NCI-H774 (cell line): ENCODE measurements at places on chromosomes 2 and 18.

DNA sequence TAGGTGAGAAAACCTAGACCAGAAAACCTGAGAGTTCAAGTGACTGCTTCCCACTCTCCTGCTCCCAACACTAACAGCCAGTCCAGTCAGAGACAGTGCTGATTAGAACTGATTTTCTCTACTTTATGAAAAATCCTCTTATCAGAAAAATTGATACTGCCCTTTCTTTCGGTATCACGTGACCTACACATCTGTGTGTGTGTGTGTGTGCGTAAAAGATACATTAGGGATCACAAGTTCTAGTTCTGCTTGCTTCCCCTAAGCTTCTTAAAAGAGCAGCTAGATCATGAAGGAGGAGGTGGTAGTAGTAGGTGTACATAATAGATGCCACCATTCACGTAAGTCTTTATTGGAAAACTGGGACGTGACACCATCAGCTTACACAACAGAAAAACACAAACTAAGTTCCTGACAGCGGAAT is 1.5 kb downstream of the ARL5A start:
- DNase-seq = no peak

- no peak for DNase-seq
Measured at GRCh38 chr18:70190529-70190928, 15.0 kb downstream of the RTTN start.

DNA sequence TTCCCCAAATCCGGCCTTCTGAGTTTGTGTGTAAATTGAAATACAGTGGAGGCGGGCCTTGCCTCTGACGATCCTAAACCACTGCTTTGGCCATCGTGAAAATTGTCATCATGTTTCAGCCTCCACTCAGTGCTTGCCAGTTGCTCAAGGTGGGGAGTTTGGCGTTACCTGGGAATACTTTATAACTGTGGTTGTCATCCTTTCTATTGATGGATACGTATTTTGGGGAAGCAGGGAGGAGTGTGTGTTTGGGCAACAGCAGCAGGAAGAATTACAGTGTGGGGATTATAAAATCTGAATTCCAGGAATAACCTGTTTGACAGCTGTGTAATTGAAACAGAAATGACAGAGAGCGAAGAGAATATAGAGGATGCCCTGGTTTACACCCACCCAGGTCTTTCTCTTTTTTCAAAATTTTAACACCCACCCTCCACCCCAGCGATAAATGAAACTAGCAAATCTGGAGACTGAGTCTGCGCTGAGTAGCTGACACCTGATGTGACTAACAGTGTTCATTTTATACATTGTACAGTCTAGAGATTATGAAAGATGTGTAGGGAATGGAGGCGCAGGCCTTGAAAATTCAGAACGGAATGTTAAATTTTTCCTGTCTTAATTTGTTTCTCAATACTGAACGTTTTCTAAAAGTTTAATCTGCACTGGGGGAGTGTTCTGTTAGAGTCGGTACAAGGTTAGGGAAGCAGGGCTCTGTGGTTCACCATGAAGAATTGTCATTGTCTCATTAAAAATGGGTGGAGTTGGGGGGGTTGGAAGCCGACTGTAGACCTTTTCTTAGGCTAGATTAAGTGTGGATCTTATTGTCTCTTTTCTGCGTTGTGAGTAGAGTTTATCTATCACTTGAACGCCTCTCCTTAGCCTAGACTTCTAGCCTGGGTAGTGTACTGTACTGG is 1.6 kb downstream of the MAP4K4 start:
- DNase-seq = no peak

GRCh38 chr2:111666160-111666559 is 217.8 kb downstream of the ANAPC1 start:
- no peak for DNase-seq

DNA sequence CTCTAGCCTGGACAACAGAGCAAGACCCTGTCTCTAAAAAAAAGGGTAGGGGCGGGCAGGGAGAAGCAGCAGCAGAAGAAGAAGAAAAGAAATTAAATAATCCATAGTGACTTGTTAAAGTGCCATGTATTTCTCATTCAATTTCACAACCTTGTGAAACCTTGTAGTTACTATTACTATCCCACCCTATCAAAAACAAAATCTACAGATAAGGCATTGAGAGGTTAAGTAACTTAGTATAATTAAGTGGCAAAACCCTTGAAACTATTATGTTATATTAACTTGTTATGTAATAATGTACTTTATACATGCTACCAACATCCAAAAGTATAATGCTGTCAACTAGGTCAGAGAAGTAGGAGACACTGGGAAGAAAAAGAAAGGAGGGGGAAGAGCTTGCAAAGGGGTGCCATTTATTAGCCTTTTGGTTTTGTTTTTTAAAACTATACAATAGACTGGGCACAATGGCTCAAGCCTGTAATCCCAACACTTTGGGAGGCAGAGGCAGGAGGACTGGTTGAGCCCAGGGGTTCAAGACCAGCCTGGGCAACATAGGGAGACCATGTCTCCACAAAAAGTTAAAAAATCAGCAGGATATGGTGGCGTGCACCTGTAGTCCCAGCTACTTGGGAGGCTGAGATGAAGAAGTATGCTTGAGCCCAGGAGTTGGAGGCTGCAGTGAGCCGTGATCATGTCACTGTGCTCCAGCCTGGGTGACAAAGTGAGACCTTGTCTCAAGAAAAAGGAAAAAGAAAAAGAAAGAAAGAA is 11.3 kb downstream of the TLK1 start:
- no peak for DNase-seq

GRCh38 chr2:191215666-191216065 is 29.5 kb upstream of the MYO1B start:
- DNase-seq = no peak

DNA sequence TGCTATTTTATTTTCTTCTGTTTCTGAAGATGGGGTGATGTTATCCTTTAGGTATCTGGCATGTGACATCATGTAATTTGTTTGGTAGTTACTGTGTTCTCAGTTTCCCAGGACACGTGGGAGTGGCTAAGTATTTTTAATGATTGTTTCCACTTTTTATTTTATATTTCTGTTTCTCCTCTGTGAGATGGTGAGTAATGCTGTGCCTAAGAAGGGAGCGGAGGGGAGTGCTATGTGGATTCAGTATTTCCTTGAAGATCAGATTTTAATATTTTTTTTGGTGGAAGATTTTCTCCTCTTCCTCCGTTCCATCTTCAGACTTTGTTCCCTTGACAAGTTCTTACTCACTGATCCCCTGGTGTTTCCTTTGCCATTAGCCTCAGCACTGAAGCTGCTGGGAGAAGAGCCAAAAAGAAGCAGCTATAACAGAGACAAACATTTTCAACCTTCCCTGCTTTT is 180.0 kb upstream of the MMADHC start:
- no peak for DNase-seq

- DNase-seq = no peak
Measured at GRCh38 chr2:215772003-215772402, 241.3 kb downstream of the MREG start.

DNA sequence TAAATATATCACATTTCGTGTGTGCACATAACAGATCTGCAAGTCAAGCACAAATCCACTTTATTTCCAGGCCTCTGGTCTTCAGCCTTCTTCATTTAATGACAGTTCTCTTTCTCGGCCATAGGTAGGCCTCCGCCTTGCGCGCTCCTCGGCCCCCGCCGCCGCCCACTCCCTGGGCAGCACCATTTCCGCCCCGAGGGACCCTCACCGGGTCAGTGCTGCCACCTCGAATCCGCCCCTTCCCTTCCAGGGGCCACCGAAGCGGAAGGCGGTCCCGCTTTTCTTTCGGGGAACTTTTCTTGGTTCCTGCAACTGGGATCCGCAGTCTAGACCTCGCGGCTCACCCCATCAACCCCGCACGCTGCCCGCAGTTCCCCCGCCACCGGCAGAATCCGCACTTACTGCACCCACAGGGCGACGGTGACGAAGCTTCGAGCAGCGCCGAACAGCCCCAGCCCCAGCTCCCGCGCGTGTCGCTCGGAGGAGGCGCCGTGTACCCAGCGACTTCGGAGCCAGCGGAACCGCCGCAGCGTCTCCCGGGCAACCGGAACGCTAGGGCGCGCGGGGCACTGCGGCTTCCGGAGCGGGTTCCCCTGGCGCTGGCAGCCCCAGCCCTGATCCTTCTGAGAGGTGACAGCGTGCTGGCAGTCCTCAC is at the start of gene CDKL4:
Gene CDKL4 (minus strand): TSS at position 502 of the 655 bp plus-strand sequence.
- no peak for DNase-seq

DNA sequence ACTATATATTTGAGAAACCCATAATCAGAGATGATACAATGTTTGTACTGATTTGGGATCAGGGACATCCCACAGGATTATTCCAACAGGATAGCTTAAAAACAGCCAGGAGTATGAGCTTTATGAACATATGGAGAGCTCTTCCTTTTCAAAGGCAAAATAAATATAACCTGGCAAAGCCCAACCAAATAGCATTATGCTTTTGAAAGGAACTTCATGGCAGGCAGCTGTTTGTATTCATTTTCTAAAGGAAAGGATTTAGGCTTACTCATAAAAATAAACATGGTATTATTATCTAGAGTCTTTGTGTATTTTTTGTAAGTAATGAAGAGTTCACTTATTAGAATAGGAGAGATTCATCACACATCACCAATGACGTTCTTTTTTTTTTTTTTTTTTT is 44.4 kb downstream of the CCDC195 start:
- peak; percentile 67 for DNase-seq

- no peak for DNase-seq
Measured at GRCh38 chr2:8389431-8390108, 292.3 kb upstream of the ID2 start.

DNA sequence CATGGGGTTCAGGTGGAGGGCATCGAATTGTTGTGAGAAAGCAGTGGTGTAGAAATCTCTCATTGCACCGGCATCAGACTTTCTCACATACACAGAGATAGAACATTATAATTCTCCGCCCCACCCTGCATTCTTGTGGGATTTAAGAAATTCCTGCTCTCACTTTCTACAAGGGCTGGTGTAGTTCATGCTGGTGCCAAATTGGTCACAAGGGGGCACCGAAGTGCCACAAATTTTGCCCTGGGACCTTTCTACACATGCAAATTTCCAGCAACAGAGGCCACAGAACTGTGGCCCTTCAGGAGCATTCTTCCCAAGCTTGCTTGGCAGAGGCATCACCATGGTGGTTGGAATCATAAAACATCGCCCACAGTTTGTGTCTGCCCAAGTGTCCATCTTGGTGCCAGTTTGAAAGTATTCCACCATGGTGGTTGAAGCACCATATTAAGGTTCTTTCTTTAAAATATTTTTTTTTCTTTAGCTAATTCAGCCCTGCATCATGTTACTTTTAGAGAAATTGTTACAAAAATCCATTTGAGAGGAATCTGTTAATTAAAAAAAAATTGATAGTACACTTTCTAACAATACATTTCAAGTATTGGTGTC is 521.2 kb upstream of the FANCL start:
- peak; percentile 48 for DNase-seq

DNA sequence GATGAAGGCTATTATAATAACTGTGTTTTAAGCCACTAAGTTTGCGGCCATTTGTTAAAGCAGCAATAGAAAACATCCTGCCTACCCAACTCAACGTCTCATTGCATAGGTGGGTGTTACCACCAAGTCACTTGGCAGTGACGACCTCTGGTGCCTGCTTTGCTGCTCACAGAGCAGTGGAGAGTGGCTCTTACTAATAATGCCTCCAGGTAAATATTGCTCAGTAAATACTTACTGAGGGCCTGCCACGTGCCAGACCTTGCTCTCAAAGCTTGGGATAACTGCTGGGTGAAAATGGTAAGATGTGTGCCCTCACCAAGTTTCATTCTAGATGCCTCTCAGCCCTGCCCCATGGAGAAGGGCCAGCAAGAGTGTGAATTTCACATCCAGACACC is 27.7 kb downstream of the ITGA6 start:
- DNase-seq = peak; percentile 22

DNA sequence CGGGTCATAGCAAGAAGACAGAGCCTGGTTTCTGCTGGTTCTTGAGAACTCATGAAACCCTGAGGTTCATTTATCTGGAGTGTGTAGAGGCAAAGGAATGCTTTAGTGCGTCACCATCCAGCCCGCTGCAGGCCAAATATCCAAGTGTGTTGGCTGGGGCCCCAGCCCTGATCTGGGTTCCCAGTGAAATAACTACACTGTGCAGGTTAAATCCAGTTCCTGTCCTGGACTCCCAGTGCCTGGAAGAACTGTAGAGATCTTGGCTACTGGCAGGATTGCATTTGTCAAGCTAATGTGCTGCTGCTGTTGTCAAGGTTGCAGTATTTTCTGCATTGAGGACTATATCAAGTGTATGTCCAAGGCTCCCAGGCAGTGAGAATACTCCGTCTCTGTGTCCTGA is 89.9 kb downstream of the MAPK4 start:
- DNase-seq = no peak

- no peak for DNase-seq
Measured at GRCh38 chr2:149167001-149167780, 128.7 kb downstream of the LYPD6B start.

- no peak for DNase-seq
Measured at GRCh38 chr18:10264260-10264659, 190.2 kb upstream of the APCDD1 start.

GRCh38 chr2:97774425-97774824 is 61.0 kb downstream of the ZAP70 start:
- DNase-seq = no peak

DNA sequence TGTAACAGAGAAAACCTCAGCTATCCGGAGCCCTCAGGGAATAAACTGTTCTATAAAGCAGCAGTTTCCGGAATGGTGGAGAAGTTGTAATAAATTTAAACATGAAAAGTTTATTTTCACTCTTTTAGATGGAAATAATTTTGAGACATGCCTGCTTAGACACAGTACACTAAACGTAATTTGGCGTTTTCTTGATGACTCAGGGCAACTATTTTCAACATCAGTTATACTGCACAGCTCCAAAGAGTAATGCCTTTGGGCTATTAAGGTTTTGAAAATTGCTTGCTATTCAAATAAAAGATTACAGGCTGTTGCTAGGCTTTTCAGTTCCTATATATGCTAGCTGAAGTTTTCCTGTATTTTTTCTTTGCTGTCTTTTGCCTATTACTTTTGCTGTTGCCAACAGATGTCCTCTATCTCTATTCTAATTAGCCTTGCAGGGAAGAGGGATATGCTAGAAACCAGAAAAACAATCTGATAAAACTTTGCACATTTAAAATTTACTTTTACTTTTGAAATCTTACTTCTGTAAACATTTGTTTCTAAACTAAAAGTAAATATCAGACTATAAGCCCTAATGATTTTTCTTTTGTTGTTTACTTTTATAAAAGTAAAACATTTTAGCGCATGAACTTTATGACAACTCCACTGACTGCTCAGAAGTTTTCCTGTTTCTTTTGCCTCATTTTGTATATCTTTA is 113.4 kb upstream of the WDSUB1 start:
- DNase-seq = no peak

DNA sequence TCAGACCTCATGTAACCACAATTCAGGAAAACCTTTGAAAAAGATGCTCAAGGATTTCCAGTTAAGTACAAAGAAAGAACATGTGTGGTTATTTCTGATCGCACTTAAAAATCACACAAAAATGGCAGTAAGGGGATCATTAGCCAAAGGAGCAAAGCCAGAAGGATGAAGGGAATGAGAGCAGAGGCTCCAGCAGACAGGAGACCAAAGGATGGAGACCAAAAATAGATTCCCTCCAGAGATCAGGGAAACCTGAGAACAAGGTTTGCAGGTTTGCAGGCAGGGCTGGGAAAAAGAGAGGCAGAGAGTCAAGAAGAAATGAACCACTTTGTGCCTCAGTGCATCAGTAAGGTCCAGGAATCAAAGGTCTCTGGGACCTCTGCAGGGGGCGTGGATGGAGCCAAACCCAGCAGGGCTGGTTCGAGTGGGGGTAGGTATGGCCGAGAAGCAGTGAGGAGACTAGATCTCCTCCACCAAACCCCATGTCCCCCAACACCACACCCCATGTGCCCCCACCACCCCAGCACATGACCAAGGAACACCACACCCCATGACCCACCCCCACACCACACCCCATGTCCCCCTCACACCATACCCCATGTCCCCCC is 98.5 kb upstream of the GPC1 start:
- DNase-seq = no peak
